NCI-H2081 treated with DMSO at 0.1 percent for 48 hours (cell line): ENCODE measurements at places on chromosomes 2 and 18.

- DNase-seq, result no peak
These were observed 40.2 kb downstream of the ALK start for GRCh38 chr2:29881089-29881730.

- no peak for DNase-seq
These were observed 205.5 kb downstream of the TGIF1 start for GRCh38 chr18:3655254-3656050.

- DNase-seq, result no peak
These were observed 118.7 kb downstream of the EPB41L3 start for GRCh38 chr18:5424903-5425664.

- DNase-seq, result no peak
These were observed 11.8 kb upstream of the DUSP2 start for GRCh38 chr2:96156926-96157648.

DNA sequence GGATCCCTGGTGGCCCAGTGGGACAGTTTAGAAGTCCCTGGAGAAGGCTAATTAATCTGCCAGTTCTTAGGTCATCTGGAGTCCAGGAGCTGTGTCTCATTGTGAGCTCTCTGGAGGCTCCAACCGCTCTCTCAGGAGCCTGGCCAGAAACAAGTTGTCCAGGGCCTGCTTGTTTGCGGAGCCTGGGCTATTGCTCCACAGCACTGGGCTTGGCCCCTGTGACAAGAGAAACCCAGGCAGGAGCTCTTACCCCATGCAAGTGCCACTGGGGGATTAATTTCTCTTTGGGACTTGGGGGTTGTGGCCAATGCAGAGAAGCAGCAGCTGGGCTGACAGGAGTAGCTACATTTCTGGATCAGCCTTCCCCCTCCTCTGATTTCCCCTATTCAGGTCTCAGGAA, 24.5 kb upstream of the TNP1 start:
- DNase-seq, result no peak

DNA sequence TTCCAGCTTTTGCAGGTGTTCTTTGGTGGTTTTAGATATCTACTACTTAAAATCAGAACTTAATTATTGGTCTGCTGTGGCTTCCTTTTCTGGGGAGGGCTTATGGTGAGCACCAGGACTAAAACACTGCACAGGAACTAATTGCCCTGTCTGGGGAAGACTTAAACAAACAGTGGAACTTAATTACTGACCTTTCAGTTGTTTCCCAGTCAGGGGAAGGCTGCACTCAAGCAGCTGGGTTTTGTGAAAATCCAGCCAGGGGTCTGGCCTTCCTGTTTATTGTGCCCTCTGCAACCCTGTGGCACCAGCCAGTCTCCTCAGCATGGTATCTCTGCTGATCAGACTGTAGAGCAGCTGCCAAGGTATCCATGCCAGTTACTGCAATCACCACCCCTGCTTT, 398.2 kb downstream of the ADCYAP1 start:
- DNase-seq, result peak; percentile 38

DNA sequence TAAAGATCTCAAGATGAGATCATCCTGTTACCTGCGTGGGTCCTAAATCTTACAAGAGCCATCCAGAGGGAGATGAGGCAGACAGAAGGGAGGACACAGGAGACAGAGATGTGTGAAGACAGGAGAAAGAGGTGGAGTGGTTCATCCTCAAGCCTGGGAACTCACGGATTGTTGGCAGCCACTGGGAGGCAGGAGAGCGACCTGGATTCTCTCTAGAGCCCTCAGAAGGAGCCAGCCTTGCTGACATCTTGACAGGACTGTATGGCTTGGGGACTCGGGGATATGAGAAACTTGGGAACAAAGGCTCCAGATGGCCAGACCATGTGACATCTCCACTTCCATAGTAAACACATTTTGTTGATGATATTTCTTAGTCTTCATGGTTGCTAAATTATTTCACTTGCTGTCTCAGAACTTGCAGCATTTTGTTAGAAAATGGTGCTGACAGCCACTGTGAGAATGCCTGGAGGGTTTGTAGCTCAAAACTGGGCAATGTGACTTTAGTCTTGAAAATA, 57.8 kb upstream of the MC2R start:
- no peak for DNase-seq

DNA sequence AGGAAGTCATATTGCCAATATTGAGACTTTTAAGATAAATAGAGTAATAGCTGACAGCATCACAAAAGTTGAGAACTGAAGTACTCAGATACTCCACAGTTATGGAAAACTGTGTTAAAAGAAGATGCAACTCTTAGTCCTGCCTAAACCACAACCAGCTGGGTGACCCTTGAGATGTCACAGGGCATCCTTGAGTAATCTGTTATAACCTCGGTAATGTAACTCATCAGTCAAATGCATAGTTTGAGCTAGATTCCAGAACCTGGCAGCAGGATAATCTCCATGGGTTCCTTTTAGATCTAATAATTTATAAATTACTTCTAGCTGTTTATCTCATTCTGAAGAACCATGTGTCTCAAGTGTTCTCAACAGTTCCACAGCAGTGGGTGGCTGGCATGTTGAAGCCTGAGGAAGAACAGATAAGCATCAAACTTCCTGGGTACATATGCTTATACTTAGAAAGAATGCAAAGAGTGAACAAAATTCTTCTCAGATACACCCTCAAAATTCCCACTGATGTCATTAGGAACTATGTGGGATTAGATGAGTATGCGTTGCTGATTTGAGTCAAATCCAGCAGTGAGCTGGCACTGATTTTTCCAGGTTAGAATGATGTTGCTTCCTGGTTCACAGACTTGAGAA, 304.1 kb upstream of the ERBB4 start:
- no peak for DNase-seq

DNA sequence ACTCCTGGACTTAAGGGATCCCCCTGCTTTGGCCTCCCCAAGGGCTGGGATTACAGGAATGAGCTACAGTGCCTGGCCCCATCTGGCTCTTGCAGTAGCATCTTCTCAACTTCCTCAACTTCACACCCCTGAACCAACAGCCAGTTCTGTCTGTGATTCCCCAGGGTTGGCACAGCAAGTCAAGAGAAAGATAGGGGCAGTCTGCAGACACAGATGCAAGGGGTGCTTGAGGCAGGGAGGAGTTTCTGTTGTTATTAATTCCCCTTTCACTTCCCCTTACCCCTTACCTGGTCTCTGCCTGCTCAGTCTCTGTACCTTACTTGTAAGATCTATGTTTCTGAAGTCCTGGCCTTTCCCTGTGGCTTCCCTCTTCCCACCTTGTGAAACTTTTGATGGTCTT, 54.1 kb upstream of the MEX3C start:
- DNase-seq, result no peak

- no peak for DNase-seq
These were observed 124.6 kb downstream of the LRATD1 start for GRCh38 chr2:14756981-14757657.

DNA sequence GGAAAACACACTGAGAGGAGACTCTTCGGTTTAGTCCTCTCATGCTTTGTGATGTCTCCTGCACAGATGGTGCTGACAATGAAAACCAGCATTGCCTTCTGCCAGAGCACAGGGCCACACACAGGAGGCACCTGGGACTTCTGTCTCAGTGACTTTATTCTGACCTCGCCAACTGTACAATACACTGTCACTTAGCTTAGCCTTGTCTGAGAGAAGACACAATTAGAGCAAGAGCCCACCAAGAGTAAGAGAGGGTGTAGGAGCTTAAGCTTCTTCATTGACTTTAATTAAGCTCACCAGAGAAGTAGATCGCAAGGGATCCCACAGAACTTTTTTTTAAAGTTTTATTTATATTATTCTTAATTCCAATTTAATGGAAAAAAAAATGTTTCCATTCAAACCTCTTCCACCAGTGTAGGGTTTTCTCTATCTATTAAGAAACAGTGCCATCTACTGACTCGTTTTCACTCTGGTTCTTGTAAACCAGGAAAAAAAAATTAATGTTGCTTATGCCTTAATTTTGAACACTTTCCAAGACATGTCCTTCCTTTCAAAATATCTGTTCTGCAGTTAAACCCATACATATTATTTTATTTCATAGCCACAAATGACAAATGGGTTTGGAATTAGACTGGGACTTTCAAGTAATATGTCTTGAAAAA, 42.4 kb upstream of the DDX18 start:
- peak; percentile 11 for DNase-seq
